ENCODE measurements at places on chromosomes 7 and 10. TPM values are rescaled to one million over a fixed set of nuclear protein-coding genes. Genes with fewer than 3 reads are reported as not detected.

The FMC1 gene
- 11.7 TPM for total RNA-seq

The TMEM26 gene
- 0.35 TPM for total RNA-seq

The SPDYE1 gene
- not detected for total RNA-seq

The TSPAN33 gene
- total RNA-seq: 0.12 TPM

Measured in smooth muscle cell of the coronary artery (primary cell).